ENCODE measurements at places on chromosomes 2 and 18.
A peak's percentile ranks its signal among the peaks of the same experiment; 100 is the strongest.

DNA sequence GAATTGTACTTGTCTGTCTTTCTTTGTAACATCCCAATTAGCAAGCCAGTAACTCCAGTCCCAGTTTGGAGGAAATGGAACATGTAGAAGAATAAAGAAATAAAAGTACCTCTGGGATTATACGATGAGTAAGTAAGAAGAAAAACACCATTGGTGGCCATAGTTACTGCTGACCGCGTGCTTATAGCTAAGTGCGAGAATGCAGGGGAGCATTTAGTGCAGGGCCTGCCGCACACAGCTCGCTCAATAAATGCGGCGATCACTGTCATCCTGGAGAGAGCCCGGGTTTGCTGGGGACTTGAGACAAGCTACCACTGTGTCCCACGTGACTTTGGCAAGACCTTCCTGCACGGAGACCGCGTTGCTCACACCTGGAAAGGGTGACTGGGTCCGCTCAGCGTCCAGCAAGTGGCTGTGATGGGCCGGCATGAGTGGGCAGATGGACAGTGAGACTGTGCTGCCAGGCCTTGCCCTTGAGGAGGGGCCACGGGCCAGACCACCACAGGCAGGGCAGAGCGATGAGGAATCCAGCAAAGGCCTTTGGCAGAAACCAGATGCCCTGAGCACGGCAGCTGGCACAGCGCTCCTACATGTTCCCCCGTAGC lies 54.8 kb downstream of the ADI1 start:
- DNase-seq, result peak; percentile 67

DNA sequence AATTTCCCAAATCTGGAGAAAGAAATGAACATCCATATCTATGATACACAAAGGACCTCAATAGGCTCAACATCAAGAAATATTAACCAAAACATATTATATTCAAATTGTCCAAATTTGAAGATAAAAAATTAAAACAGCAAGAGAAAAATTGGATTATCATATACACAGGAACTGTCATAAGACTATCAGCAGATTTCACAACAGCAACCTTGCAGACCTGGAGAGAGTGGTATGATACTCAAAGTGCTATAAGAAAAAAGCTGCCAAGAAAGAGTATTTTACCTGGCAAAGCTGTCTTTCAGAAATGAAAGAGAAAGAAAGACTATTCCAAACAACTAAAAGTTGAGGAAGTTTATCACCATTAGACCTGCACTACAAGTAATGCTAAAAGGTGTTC lies 711.9 kb upstream of the RAB6C start:
- no peak for DNase-seq

GRCh38 chr2:65018141-65018582 lies 29.0 kb downstream of the SLC1A4 start:
- no peak for DNase-seq

DNA sequence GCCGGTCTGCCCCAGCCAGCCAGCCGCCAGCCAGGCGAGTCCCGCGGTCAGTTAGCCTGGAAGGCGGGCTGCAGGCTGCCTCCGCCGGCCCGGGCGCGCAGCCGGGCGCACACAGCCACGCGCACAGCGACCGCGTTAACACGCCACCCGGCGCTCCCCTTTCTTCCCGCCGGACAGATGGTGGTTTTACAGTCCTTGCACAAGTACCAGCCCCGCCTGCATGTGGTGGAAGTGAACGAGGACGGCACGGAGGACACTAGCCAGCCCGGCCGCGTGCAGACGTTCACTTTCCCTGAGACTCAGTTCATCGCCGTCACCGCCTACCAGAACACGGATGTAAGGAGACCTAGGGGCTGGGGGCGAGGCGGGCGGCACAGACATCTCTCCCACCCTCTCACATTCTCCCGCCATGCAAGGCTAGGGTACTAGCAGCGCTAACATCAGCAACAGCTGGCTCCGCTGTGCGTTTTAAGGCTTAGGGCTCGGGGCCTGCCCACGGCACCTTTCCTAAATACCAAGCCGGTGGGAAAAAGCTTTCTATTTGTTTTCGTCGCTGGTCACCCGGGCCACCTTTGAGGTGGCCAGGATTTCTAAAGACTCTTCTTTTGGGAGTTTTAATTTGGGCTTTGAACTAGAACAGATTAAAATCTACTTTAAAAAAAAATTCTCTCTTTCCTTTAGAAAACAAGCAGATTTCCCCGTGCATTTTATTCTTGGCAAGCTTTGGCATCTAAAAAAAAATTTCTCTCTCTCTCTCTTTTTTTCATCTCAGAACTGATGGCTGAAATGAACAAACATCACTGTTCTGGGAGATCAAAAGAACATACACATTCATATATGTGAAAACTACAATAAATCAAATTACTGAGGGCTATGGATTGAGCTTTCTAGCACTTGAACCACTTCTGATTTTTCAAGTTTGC lies 2.9 kb downstream of the TBR1 start:
- no peak for DNase-seq

DNA sequence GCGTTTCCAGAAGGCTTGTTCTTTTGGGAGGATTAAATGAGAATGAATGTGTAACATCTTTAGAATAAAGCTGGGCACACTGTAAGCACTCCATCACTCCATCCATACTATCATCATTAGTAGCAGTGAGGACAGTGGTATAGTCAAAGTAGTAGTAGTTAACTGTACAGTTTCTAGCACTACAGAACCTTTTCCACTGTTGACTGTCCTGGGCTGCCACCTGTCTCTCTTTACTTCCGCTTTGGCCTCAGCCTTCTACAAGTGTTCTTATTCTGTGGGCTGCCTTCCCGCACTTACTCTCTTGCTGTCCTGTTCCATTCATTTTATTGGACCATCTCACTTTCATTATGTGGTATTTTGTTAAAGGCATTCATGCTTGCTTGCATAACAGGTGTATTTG lies 3.3 kb downstream of the SLC9A2 start:
- no peak for DNase-seq

DNA sequence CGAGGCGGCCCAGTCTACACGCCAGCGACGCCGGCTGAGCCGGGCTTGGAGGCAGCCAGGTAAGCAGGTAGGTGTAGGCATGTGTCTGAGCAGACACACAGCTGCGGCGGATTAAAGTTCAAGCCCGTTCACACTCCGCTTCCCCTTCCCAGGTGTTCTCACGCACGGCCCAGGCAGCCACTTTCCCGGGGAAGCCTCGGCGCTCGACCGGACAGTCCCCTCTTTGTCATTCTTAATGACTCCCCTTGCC lies 367 bp downstream of the TGFA start:
- no peak for DNase-seq

- DNase-seq, result no peak
These were observed 55.0 kb downstream of the MEP1B start for GRCh38 chr18:32244881-32245280.

DNA sequence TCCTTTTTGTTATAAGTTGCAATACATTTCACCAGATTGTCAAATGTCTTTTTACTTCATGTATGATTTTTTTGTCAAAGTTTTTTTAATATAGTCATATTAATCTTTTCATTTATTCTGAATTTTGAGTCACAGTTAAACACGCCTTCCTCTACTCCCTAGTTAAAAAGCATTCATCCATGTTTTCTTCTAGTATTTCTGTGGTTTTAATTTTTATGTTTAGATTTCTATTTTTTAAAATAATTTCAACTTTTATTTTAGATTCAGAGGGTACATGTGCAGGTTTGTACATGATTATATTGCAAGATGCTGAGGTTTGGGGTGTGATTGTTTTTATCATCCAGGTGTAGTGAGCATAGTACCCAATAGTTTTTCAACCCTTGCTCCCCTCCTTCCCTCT lies 146.7 kb upstream of the MYO3B start:
- DNase-seq, result no peak

- DNase-seq, result no peak
These were observed 160.7 kb downstream of the IKZF2 start for GRCh38 chr2:212990697-212991096.

- no peak for DNase-seq
These were observed 984 bp downstream of the TCF23 start for GRCh38 chr2:27149570-27150405.

GRCh38 chr2:55865096-55865835 lies 58.3 kb downstream of the EFEMP1 start:
- no peak for DNase-seq

DNA sequence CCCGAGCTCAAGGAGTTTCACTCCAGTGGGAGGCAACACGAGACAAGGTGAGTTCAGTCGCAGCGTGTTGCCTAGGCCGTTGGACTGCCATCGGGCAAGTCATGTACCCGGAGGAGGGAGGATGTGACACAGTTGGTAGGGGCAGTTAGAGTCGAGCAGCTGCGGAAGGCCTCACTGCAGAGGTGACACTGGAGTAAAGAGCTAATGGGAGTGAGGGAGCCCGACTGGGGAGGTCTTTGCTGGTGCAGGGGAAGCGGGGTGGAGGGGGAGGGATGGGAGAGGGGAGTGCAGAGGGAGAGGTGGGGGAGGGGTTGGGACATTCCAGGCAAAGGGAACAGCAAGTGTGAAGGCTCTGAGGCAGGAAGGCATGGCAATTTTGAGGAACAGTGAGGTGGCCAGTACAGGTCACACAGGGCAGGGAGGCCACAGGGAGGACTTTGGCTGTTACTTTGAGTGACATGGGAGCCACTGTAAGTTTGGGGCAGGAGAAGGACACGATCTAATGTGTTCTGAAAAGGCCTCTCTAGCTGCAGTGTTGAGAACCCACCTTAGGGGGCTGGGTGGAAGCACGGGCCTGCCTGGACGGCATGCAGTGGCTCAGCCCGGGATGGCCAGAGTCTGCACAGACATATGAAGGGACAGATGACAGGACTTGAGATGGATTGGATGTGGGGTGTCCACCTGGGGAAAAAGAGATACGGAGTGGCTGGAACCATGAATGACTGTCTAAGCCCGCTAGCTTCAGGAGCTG lies 61.1 kb downstream of the KCNF1 start:
- no peak for DNase-seq

GRCh38 chr2:78290581-78291214 lies 734.8 kb upstream of the REG3G start:
- no peak for DNase-seq

GRCh38 chr18:38633333-38633732 lies 1067.7 kb upstream of the CELF4 start:
- DNase-seq, result no peak

DNA sequence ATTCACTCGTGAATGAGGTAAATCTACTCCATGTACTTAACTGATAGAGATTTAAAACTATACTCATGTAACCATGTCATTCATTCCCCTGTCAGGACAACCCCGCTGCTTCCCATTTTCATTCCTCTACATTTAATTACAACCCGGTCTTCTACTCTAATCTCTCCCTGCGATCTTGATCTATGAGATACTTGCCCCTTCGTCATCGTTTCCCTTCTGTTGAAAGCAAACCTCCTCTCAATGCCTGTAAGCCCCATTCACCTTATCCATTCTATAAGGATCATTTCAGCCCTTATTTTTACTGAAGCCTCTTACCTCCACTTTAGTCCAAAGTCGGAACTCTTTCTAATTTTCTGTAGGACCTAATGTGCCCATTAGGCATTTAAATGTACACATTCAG lies 492.6 kb downstream of the DPP10 start:
- DNase-seq, result no peak

DNA sequence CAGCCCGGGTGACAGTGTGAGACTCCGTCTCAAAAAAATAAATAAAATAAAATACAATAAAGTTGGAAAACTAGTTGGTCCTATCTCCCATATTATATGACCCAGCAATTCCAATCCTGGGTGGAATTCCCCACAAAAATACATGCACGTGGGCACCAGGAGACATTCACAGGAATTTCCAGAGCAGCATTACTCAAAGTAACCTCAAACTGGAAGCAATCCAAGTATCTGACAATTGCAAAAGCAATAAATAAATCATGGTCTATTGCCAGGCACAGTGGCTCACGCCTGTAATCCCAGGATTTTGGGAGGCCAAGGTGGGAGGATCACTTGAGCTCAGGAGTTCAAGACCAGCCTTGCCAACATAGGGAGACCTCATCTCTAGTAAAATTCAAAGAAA lies 101.2 kb upstream of the MAP4K4 start:
- DNase-seq, result no peak

DNA sequence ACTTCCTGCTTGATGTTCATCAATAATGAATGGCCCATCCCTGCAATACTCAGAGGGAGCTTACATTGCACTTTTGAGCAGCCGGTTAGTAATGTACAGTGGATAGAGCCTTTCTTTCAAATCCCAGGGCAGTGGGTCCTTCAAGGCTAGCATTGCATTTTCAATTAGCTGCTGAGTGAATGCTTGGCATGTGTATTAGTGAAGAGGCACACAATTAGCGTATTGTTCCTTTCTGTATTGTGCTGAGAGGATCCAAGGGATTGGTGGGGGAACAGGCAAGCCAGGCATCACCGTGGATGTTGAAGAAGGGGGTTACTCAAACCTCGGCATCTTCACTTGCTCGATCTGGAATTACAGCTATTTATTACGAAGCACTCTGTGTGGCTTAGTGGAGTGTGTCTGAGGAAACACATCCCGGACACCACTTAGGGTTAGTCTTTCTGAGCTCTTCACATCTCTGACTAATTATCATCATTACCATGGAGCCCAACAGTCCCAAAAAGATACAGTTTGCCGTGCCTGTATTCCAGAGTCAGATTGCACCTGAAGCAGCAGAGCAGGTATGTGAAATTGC lies at the start of gene PPP1R1C:
PPP1R1C (plus strand) TSS at position 222 of the 574 bp plus-strand sequence; CDS start at position 480, 258 bp downstream.
- no peak for DNase-seq

- no peak for DNase-seq
These were observed 94.1 kb upstream of the ST8SIA3 start for GRCh38 chr18:57258131-57258777.

DNA sequence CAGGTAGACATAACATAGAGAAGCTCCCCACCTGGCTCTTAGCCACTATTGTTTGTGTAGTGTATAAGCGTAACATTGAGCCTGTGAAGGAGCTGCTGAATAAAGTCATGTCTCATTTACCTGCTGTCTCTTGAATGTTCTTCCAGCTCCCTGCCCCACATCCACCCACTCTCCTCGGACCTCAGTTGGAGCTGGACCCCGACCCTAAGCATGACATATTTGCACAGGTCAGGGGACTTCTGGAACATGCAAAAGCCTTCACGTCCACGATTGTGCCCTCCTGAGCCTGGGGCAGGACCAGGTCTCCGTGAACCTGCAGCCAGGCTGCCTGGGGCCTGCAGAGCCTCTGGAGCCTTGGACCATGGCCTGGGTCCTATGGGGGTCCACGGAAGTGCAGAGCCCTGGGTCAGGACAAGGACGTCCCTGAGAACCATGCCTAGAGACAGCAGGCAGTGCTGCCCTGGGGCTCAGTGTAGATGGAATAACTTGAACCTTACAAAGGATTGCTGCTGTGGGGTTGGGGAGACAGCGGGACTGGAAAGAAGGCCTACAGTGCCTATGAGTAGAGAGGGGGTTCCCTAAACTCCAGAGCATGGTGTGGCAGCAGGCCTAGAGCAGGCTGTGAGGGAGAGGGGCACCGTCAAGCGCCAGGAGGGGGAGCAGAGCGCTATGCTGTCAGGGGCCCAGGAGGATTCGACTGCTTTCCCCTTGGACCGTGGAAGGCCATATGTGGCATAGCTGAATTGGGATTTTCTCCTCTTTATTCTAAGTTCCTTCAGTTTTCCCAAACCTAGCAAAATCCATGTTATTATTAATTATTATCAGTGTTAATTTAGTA lies 99.9 kb upstream of the ZNF236 start:
- DNase-seq, result no peak
